Activated T-cell treated with anti-CD3 and anti-CD28 coated beads for 4 hours (primary cell): ENCODE measurements at places on chromosomes 13 and 19.
A peak's percentile ranks its signal among the peaks of the same experiment; 100 is the strongest.

GRCh38 chr19:18091217-18091608 lies 4.5 kb upstream of the IL12RB1 start:
- DNase-seq: peak; percentile 81

DNA sequence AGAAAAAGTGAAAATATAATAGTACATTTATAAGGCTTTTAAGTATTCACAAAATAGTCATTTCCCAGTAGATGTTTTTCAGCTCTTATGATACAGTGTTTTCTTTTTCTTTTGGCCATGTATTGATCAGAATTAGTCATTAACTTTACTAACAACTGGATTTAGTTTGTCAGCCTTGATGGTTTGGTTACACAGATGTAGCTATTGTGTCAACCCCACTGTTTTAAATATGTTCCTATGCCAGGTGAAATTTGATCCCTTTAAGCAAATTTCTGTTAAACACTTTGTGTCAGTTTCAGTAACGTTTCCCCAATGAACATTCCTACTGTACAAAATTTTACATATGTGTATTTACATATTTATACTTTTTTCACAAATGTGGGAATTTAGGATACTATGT lies 261.5 kb upstream of the STARD13 start:
- DNase-seq: no peak

DNA sequence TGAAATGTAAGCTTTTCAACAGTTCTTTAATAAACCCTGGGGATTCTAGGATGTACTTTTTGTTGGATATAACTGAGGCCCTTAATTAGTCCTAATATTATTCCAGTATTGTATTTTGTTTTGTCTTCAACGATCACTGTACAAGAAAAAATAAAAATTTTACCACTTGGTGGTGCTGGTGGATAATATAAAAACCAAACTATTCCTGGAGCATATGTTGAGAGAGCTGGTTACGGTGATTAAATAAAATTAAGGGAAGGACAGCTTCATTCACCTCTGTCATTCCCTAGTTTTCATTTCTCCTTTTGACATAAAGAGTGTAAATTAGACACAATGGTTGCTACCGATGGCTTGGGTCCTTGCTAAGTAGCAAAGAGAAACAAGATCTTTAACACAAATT lies 598.6 kb upstream of the PCDH20 start:
- no peak for DNase-seq

- DNase-seq: no peak
Observed at GRCh38 chr13:104595511-104595910, 1529.3 kb upstream of the SLC10A2 start.

GRCh38 chr13:111047326-111047725 lies 67.8 kb upstream of the ARHGEF7 start:
- no peak for DNase-seq

- DNase-seq: no peak
Observed at GRCh38 chr19:50713556-50714236, 5.9 kb downstream of the SHANK1 start.

DNA sequence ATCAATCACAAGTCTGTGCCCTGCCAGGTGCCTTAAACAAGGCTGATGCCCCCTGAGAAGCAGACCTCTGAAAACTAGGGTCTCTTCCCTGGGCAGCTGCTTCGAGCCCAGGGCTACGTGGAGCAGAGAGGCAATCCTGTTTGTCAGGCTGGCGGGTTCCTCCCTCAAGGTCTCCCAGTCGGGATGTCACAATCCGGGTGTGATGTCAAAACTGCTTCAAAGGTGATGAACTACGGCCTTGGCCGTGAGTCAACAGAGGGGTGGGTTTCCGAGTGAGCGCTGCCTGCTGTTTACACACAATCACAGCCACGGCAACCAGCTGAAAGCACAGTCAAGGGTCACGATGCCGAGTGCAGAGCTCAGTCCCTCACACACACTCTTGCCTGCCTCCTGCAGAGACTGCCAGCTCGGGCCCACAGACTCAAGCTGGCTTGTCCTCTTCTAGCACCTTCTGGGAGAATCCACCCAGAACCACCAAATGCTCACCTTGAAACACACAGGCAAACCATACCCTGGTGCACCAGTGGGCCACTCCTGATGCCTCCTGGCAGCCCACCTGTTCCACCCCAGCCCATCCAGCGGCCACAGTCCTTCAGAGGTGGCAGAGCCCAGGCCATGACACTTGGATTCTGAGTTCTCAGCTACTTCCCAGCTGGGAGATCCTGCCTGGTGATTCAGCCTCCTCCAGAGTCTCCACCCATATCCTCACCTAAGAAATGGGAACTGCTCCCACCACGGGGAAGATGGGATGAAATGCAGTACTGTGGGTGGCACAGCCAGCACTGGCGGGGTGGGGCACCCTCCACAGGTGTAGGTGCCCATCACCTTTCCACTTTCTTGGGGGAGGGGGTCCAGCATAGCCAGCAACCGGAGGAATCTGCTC lies 6.8 kb downstream of the ELL start:
- DNase-seq: no peak

DNA sequence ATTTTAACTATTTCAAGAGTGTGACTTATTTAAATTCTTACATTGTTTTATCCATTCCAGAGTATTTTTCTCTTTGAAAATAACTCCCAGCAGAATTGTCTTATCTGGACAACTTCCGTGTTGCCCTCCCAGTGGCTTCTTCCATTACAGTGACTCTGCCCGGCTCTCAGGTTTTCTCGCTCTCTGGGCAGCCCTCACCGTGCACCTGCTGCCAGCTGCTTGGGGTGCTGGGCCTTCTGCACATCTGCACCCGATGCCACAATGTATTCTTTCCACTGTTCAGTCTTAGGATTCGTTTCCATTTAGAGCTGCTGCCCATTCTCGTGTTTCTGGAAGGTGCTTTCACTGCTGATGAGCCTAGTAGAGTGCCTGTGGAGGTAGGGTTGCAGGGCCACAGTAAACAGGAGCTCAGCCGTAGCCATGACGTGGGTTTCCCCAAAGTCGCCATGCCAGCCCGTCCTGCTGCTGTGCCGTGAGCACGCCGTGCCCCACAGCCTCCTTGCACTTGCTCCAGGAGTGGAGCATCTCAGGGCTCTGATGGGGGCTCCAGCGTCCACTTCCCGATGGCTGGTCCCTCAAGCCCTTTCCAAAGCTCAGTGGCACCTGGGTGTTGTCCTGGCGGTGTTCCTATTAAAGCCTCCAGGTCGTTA lies 46.1 kb upstream of the DCUN1D2 start:
- no peak for DNase-seq

GRCh38 chr13:113058129-113058987 lies 47.2 kb upstream of the F7 start:
- no peak for DNase-seq

GRCh38 chr13:18993884-18994660 lies 187.6 kb downstream of the TUBA3C start:
- no peak for DNase-seq

- no peak for DNase-seq
Observed at GRCh38 chr13:61531383-61532065, 115.9 kb upstream of the PCDH20 start.

DNA sequence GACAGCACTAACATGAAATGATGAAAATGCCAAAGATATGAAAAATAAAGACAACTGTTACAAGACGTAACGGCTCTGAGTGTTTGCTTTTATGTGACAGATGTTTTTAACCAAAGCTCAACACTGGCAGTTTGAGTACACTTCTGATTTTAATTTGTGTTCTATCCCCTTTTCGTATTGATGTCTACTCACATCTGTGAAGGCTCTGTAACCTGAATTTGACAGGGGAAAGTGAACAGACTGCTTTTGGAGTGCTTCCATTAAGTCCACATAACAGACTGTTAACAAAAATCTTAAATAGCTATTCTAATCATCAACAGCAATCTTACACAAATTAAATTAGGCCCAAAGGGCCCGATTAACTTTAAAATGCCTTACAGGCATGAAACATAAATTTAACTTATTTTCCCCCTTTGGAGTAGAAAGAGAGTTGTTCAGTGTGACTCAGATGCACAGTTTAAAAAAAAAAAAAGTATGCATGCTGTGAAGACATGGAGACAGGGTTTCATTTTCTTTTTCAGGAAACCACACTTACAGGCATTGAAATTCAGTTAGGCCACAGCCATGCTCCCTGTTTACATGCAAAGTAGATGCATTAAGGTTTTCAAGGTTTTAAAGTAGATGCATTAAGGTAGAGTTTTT lies 16.3 kb upstream of the RNASEH2B start:
- DNase-seq: no peak

DNA sequence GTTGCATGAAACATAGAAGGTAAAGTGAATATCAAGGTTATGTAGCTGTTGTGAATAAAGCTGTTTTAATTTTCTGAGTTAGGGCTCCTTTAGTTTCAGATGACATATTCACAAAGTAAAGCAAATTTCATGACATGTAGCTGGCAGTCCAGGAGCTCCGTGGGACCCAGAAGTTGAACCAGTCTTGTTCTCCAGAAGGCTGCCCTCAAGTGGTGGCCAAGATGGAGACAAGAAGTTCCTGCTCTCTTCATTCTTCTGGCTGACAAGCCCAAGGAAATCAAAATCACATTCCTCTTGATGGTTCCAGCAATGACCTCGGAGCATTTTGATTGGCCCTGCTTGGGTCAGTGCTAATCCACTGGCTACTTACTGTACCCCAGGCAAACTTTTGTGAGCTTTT lies 128.7 kb downstream of the LIG4 start:
- no peak for DNase-seq

DNA sequence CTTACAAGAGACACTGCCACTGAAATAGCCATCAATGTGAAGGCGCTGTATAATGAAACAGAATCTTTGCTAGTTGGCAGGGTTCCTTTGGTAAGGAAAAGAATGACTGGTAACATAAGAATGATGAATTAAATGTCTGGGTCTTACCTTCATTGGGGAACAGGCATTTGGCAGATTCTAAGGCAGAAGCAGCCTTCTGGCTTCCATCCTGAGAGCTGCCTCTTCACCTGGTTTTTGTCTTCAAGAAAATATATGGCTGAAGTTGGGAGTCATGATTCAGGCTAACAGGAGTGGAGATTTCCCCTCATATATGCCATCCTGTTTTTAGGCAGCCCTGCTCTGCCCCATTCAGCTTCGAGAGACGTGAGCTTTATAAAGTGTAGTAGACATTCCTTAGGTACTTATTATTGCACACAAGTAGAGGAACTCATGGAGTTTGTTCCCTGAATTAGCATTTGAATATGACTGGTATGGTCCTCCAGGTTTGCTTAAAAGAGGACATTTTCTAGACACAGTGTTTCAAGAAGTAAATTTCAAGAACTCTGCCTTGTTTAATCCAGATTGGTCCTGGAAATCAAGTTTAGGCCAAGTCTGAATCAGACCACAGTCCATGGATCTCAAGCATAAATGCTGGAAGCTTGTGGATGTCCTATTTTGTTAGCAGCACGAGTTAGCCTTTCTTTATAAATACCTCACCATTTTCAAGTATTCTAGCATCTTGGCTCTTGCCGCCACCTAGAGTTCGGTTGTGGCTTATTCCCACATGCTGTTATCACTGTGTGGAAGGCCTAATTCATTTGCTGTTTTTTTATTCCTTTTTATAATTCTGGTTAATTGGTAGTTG lies 56.2 kb upstream of the AKAP11 start:
- no peak for DNase-seq

DNA sequence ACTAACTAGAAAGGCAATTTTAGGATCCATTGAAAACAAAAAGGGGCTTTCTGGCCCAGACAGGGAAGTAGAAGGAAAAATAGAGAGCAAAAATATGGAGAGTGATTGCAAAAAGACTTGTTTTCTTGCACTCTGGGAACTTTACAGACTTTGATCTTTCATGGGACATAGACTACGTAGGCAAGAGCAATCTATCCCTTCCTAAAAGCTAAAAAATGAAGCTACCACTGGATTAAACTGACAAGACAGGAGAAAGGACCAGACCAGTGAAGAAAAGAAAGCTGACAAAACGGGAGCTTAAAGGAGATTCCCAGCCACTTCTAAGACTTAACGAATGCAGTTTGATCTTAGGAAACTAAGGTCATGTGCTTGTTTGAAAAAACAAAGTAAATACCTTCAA lies 524.5 kb downstream of the KLF5 start:
- DNase-seq: no peak

GRCh38 chr19:15225760-15226159 lies 6.5 kb downstream of the EPHX3 start:
- DNase-seq: no peak

DNA sequence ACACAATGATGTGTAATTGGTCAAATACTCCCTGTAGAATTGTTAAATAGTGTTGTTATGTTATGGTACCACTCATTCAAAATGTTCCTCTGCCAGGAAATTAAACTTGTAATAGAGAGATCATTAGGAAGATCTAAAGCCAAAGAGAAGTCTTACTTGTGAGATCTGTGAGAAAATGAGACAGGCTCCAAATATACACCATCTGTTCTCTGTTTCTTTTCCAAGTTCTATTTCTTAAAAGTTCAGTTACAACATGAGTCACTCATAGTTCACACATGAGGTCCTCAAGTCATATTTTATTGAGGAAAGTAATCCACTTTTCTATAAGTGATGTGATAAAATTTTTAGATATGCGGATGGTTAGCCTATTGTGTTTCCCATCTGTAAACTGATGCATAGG lies 1038.1 kb upstream of the PRR20A start:
- no peak for DNase-seq

DNA sequence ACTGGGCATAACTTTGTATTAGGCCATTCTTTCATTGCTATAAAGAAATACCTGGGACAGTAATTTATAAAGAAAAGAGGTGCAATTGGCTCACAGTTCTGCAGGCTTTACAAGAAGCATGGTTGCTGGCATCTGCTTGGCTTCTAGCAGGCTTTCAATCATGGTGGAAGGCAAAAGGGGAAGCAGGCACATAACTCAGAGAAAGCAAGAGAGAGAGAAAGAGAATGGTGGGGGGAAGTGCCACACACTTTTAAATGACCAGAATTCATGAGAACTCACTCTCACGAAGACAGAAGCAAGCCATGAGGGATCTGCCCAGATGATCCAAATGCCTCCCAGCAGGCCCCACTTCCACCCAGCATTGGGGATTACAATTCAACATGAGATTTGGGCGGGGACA lies 179.7 kb downstream of the SPRY2 start:
- DNase-seq: no peak

GRCh38 chr13:95403349-95404140 lies 102.3 kb upstream of the ABCC4 start:
- DNase-seq: no peak

DNA sequence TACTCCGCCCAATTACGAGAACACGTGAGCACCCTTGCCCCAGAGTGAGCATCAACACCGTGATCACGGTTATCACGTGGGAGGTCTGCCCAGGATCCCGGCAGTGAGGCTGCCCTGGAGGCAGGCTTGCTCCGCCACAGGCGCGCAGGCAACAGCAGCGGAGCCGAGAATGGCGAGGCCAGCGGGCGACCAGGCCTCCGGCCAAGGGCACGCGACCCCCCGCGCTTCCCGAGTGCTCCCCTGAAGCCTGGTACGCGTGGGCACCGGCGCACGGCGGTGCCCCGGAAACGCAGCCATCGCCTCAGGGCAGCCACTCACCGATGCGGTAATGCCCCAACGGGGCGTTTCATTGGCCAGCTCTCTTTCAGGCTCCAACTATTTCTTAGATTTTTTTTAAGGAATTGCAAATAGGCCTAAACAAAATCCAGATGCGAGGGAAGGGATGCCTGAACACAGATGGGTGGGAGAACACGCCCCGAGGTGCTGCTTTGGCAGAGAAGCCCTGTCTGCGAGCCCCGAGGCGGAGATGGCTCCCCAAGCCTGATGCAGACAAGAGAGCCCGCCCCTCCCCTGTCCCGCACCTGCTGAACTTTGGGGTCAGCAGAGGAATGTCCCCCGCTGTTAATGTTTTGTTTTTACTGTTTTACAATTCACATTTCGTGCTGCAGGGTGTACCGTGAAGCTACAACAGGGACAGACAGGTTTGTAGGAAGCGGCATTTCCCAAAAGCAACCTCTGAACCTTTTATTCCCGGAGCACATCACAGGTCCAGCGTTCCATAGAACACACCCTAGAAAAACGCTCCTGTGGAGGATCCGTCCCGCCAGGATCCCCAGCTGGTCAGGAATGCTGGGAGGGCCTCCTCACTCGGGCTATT lies 132.7 kb downstream of the ZDHHC20 start:
- DNase-seq: no peak
